ENCODE measurements at places on chromosomes 1 and 21.

DNA sequence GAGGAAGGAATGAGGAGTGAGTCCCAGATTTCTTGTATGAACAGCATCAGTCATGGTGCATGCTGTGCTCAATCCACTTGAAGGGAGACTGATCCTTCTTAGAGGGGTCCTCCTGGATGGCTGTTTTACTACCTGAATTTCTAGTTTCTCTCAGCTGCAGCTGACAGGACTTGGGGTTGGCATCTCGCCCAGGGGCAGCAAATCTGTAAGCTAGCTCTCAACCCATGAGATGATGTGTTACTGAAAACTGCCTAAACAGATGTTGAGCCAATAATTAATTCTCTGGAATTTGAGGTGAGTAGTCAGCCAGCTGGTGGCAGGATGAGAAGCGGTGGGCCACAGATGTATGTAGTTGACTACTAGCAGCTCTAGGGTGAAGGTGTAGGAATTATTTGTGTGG is 19.6 kb downstream of the BACH1 start:
- DNase-seq, result no peak

GRCh38 chr1:13754510-13755103 is 54.6 kb downstream of the PRDM2 start:
- DNase-seq, result no peak

DNA sequence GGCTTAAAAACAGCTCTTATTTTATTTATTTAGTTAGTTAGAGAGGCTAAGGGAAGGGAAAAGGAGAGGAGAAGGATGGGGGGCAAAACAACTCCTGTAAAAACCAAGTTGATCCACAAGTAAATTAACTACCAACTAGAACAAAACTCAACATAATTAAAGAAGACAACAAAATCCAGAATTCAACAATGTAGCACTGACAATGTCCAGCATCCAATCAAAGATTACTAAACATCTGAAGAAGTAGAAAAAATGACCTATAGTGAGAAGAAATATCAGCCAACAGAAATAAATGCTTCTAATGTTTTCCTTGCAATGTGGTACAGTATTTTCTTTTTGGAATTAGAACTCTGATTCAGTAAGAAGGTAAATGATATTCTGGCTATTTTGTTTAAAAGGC is 160.1 kb downstream of the CDC7 start:
- no peak for DNase-seq

DNA sequence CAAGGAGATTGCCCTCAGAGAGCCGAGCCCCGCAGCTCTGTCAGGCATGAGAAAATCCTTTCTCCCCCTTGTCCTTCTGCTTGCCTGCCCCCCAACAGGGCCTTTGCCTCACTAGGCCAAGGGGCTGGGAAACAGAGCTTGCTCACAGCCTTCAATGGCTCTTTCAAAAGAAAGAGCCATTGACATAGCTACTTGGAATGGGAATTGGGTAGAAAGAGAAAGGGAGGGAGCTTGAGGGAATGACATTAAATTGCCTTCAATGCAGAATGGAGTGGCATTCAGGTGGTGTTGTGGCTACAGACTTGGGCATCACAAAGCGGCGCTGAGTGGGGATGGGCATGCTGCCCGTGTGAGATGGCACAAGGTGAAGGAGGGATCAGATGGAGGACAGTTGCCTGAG is 13.2 kb downstream of the SYT11 start:
- no peak for DNase-seq

GRCh38 chr1:67019121-67019520 is 34.8 kb downstream of the SLC35D1 start:
- DNase-seq, result no peak

DNA sequence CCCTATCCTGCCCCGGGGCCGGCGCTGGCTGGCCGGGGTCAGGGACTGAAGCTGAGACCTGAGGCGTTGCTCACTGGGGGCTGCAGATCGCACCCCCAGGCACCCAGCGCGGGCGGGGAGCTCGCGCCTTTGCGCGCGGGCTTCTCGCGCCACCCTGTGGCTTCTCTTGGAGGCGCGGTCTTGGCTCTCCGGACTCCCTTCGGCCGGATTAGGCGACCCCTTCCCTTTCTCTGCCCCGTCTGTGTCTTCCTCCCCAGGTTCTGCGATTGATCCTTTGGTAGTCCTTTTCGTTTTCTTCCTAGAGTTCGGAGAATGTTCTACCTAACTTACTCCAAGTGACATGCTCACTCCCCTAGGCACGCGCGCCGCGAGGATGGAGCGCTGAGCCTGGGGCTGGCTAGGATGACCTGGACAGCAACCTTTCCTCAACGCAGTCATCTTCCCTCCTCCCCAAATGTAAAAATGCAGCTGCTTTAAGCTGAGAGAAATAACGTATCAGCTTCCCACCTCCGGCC is 495 bp upstream of the NTRK1 start:
- DNase-seq, result no peak

DNA sequence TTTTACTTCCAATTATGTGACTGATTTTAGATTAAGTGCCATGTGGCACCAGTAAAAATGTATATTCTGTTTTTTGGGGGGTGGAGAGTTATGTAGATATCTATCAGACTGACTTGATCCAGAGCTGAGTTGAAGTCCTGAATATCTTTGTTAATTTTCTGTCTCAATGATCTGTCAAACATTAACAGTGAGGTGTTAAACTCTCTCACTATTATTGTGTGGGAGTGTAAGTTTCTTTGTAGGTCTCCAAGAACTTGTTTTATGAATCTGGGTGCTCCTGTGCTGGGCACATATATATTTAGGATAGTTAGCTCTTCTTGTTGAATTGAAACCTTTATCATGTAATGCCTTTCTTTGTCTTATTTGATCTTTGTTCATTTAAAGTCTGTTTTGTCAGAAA is 276.5 kb upstream of the USP25 start:
- no peak for DNase-seq

- DNase-seq, result no peak
Measured at GRCh38 chr1:63693944-63694571, 79.8 kb upstream of the ROR1 start.

- DNase-seq, result no peak
Measured at GRCh38 chr1:225201447-225201846, 226.4 kb downstream of the LBR start.

DNA sequence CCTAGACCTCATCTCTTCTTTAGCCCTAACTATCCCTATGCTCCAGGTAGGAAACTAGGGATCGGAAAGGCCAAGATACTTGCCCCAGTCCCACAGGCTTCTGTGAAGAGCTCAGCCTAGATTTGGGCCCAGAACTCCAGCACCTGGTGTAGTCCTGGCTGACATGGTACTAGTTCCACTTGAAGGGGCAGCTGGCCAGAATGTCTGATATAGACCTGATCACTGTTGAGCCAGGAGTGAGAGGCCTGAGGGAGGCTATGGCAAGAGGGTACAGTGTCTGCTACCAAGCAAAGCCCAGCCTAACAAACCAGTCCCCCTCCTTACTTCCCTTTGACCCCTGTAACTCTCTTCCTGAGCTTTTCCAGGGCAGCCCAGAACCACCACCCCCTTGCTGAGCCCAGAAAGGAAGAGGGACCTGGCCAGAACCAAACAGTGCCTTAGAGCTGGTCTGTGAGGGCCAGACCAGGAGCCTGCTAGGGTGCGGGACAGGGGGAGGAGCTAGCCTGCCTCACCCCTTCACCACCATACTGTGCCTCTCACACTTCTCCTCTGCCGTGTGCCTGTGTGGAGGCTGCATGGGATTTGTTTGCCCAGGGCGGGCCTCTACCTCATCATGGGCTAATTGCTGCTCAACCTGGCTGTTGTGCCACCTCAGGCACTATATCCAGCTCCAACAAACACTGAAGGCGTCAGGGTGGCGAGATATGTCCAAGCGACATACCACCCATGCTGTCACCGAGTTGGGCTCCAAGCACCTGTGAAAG is 10.9 kb downstream of the POMGNT1 start:
- no peak for DNase-seq

DNA sequence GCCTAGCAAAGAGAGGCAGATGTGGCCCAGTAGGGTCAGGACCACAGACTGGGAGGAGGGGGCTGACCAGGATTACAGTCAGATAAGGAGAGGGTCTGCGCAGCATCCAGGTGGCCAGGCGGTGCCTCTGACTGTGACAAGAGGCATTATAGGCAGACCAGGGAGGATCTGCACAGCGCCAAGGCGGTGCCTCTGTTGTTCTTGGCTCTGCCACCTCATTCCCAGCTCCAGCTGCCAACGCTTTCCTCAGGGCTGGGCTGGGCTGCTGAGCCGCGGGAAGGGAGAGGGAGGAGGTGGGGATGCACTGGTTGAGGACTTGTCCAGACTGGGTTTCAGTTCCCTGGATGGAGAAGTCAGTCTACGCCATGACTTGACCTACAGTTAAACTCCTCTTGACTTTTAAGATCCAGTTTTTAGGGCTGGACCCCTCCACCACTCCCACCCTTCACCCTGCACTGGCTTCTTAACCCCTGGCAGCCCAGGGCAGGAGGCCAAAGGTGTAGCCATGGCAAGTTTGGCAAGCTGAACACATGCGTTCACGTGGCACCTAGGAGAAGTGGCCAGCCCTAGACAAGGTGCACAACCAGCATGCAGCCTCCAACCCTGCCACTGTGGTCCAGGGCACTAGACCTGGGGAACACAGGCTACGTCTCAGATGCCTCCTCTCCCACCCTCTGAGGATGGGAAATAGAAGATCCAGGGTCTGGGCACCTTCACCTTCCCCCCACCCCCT is 4.5 kb upstream of the CRABP2 start:
- no peak for DNase-seq

GRCh38 chr1:49346767-49347349 is 570.2 kb upstream of the BEND5 start:
- no peak for DNase-seq

GRCh38 chr1:223811634-223812101 is 34.1 kb downstream of the TP53BP2 start:
- no peak for DNase-seq

GRCh38 chr21:42514883-42515228 is 1.2 kb downstream of the SLC37A1 start:
- DNase-seq, result no peak

- DNase-seq, result peak; percentile 54
Measured at GRCh38 chr1:159829273-159829634, 2.6 kb downstream of the SLAMF8 start.

GRCh38 chr21:29664615-29665014 is 275.2 kb downstream of the GRIK1 start:
- no peak for DNase-seq

- DNase-seq, result no peak
Measured at GRCh38 chr1:71522721-71523120, 441.9 kb upstream of the ZRANB2 start.

GRCh38 chr1:212162635-212163034 is 122.6 kb upstream of the PPP2R5A start:
- peak; percentile 65 for DNase-seq

DNA sequence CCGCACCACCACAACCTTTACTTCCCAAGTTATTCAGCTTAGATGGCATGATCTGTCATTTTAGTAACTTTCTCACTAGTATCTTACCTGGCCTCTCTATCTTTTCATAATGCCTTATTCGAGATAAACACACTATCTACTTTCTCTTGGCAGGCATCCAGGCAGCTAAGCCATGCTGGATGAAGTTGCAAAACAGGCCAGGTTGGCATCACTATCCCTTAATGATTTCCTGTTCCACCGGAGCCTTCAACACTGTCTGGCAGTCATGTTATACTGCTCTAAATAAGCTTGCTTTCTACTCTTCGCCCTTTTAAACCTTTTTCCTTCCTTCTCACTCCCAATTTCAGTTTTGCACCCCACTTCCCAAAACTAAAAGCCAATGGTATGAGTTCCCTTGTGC is 12.0 kb upstream of the KCNH1 start:
- no peak for DNase-seq

DNA sequence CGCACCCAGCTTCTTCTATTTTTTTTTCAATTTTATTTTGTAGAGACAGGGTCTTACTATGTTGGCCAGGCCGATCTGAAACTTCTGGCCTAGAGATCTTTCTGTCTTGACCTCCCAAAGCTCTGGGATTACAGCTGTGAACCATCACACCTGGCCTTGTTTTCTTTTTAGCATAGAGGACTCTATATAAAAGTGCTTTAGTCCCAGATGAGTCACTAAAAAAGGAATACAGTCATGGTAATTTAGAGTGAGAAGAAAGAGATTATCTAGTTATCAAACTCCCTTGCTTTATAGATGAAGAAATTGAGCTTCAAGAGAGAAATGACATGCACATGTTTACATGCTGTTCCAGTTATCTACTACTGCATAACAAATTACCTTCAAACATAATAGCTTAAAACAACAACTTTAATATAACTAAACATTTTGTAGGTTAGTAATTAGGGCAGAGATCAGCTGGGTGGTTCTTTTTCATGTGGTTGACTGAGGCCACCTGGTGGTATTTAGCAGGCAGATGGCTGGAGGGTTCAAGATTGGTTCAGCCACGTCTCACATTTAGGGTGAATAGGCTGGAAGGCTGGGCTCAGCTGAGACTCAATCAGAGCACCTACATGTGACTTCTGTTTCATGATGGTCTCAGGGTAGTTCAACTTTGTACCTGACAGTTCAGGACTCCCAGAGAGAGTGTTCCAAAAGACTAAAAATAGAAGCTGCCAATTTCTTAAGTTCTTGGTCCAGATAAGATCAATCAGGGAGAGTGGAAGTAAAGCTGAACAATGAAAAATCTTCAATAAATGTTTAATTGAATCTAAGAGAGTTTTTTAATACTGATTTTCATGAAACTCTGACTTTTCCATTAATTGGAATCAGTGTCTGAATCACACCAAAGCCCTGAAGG is 16.9 kb upstream of the MTF2 start:
- no peak for DNase-seq

DNA sequence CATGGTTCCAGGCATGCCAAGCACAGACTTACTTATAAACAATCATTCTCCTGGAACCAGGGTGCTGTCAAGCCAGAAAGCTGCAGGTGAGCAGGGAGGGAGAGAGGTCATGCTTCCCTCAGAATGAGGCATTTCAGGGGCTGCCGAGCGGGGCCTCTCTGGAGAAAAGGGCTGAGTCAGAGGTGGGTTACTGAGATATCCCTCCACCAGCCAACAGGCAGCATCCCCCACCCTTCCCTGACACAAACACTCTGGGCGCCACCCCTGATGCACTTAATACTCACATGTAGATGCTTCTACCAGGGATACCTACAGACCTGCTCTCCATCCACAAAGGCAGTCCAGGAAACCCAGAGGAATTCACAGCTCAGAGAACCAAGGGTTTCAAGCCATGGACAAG is 13.1 kb downstream of the STK40 start:
- DNase-seq, result no peak

DNA sequence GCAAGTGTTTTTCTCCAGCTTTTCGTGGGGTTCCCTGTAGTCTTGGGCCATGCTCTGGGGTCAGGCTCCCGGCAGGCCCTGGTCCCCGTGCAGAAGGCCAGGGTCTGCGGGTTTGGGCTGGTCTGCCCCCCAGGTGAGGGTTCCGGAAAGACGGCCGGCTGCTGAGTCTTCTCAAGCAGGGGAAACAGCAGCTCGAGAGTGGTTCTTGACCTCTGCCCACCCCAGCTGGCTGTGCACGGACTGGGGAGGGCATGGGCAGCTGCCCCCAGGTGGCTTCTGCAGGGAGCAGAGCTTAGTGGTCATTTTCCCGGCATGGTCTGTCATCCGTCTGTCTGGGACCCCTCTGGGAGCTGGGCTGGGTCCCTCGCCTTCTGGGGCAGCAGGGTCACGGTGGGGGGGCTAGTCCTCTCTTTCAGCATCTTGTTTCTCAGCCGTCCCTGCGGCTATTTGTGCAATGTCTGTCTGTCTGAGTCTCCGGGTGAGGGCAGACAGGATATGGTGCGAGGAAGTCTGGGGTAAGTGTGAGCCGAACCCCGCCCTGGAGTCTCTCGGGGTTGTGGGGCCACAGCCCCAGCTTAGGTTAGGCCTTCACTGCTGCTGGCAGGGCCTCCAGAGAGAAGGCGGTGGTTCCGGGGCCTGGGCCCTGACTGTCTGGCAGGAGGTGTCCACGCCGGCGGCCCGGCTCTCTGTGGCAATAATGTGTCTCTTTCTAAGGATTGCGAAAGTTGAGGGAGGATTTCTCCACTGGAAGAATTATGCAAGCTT is 6.1 kb downstream of the SKI start:
- peak; percentile 95 for DNase-seq

All from right lobe of liver (tissue), 6 donors.